AG04449 (cell line): ENCODE measurements at places on chromosomes 3 and 15.

- no peak for DNase-seq
Measured at GRCh38 chr3:4976109-4976508, 3.1 kb upstream of the BHLHE40 start.

GRCh38 chr15:83694015-83694414, 40.1 kb downstream of the ADAMTSL3 start:
- DNase-seq, result no peak

DNA sequence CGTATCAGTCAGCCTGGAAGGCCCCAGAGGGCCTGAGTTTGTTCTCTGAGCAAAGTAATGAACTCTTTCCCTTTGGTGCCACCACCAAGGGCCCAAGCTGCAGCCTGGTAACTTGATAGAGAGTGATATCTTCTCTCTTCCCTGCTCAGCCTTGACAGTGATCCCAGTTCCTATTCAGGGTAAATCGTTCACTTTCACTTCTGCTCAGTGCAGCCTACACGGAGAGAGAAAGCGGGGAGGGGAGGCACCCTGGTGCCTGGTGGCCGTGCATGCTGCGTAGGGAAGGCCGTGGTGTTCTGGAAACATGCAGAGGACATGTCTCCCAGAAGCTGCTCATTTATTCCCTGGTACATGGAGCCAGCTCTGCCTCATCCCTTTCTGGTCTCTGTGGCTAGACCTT, 54.9 kb downstream of the KIF9 start:
- no peak for DNase-seq

- no peak for DNase-seq
Measured at GRCh38 chr3:171704814-171705213, 105.5 kb downstream of the PLD1 start.

- DNase-seq, result no peak
Measured at GRCh38 chr3:71258116-71258515, 325.4 kb downstream of the FOXP1 start.

GRCh38 chr3:42148086-42148848, 57.1 kb downstream of the TRAK1 start:
- no peak for DNase-seq

DNA sequence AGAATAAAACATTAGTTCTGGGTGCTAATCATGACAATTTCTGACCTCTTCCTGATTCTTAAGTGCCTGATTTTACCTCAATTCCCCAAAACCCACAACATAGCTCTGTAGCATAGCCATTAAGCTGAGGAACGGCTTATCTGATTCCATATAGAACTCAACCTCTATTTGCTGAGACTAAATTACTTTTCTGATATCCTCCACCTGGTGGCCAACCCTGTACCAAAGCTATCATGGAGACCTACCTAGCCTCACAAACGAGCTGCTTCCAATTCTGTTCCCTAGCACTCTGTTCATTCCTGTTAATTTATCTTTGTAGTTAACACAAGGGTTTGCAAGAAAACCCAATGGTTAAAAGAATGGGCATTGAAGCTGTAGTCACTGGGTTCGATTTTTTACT, 245.2 kb downstream of the PLOD2 start:
- no peak for DNase-seq

DNA sequence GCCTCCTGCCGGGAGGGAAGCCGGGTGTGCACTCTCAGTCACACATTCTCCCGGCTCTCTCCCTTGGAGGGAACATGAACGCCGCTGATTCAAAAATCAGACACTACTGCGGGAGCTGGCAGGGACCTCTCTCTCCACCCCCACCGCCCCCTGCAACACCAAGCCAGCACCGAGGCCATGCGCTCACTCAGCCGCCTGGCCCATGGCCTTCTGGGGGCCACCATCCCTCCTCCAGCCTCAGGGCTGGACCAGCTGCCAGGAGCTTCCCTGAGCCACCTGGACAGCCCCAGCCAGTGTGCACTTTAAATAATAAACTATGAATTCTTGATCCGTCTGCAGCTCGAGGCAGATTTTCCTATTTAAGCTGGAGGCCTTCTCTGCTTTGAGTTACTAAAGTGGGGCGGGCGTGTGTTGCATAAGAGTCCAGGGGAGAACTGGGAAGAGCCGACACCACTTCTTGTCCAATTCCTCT, 30.6 kb downstream of the ADAMTS17 start:
- no peak for DNase-seq
